Sciatic nerve (tissue), 2 donors: ENCODE measurements at places on chromosomes 11 and 22. TPM values are rescaled to one million over a fixed set of nuclear protein-coding genes. Genes with fewer than 3 reads are reported as not detected.

DNA sequence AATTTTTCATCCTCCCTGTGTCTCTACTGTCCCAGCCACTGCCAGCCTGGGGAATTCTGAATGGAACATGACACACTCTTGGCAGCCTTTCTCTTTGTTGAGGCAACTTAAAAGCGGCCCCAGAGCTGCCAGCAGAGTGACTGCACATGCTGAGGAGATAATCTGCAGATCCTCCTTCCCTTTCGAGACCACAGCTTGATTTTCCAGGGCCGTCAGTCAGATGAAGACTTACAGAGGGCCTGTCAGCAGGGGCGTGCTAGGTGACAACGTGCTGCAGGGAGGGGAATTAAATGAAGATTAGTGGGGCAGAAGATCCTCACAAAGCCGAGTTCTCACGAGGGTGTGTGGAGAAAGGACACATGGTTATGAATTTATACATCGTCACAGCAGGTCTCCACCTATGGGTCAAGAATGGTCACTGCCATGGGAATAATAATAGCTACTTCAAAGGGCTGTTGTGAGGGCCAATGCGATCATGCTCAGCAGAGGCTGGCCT lies 193.5 kb upstream of the PITPNB start:
- DNase-seq, result no peak

DNA sequence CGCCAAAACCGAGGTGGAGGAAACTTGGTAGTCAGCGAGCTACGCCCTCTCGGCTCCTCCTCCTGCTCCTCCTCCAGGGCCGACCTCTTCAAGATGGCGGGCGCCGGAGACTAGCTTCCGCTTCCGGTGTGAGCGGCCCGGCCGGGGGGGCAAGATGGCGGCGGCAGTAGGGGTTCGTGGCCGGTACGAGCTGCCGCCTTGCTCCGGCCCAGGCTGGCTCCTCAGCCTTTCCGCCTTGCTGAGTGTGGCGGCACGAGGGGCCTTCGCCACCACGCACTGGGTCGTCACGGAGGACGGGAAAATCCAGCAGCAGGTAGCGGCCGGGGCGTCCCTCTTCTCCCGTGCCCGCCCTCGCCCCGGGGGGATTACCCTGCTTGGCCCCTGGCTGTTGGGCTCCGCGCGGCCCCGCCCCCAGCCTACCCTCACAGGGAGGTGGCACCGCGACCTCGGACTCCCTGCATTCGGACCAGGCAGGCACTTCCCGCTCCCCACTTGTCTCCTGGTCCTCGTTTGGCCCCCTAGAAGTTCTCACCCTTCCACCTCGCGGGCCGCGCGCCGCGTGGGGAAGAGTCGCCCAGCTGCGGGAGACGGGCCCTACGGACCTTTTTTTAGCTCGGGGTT lies at the start of gene TTC17:
TSS of gene TTC17 (plus strand) at position 120 of the 621 bp plus-strand sequence. CDS start at position 155, 35 bp downstream.
- DNase-seq, result peak; percentile 96

DNA sequence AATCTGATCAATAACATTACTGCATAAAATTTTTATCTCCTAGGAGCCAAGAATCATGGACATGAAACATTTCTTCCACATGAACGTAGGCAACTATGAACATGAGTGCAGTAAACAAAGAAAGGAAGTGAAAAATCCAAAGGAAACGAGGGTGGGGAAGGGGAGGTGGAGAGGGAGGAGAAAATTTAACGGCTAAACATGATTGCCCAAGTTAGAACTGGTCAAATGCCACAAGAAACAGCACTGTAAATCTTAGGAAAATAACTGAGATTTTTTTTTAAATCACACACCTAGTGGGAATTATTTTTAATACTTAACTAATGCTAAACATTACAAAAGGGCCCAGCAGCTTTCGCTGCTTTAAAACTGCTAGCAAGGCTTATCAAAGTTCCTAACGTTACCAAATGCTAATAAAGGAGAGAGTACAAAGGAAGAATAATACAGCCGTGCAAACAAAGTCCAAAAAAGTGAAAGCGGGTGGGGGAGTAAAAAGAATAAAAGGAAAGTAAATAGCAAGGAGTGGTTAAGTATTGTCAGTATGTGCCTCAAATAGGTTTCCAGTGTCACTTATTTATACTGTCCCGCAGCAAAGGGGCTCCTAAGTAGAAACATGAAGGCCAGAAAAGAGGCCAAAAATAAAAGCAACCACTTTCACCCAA lies 13.7 kb downstream of the NARS2 start:
- no peak for DNase-seq

GRCh38 chr11:5891216-5891800 lies 1.7 kb upstream of the OR52E5 start:
- no peak for DNase-seq

DNA sequence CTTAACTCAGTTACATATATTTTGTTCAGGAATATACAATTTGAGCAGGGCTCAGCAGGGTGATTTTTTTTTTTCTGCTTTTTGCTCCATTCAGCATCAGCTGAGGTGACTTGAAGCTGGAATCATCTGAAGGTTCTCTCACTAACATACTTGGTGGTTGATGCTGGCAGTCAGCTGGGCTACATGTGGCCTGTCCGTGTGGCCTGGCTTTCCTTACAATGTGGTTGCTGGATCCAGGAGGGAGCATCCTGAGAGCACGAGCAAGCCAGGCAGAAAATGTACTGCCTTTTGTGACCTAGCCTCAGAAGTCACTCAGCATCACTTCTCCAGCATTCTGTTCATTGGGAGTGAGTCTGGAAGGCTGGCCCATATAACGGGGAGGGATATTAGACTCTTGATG lies 151.6 kb upstream of the E2F8 start:
- DNase-seq, result no peak

DNA sequence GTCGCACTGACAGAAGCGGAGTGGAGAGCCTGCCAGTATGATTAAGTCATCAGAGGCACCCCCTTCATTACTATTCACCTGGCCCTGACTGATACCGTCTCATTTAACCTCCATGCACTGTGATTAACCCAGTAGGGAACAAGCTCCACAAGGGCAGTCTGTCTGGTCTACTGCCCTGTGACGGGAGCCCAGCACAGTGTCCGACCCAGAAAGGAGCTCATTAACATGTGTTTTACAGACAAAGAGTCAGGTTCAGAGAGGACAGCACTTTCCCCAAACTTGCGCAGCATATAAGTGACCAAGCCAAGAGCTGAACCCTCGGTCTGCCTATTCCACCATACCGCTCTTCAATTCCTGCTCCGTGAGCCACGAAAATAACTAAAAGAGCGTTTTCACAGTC lies 129.5 kb downstream of the RRAS2 start:
- no peak for DNase-seq

DNA sequence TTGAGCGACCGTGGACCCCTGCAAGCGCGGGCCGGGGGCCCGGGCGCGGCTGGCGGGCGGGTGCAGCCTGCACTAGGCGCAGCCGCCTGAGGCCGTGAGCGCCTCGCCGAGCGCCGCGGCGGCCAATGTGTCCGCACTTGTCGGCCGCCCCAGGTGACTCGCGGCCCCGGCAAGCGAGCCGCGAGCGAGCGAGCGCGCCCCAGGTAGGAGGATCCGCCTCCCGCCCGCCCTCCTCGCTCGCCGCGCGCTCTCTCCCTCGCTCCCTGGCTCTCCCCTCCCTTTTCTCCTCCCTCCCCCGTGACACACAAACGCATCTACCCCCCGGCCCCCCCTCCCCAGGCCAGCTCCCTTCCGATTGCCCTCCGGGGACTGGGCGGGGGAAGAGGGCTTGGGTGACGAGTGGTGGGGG lies at the start of gene WNT7B:
TSS of gene WNT7B (minus strand) at position 160 of the 409 bp plus-strand sequence. CDS start 408 bp downstream, outside the sequence.
- no peak for DNase-seq

GRCh38 chr22:17938484-17938924 lies 85.9 kb downstream of the MICAL3 start:
- DNase-seq, result peak; percentile 51

DNA sequence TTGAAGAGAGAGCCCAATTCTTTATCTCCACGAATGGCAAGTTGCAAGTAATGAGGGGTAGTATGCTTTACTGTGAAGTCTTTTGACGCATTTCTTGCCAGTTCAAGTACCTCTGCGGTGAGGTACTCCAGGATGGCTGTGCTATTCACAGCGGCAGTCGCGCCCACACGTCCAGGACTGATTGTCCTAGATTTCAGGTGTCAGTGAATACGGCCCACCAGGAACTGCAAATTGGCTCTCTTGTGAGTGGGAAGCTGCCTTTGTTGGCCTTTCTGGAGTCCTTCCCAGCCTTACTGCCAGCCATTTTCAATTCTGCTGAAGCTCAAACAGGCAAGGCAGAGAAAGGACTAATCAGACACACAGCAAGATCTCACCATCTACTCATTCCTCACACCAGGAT lies 8.5 kb downstream of the PPFIA1 start:
- no peak for DNase-seq

- no peak for DNase-seq
Measured at GRCh38 chr11:10634407-10634806, 59.1 kb downstream of the IRAG1 start.

DNA sequence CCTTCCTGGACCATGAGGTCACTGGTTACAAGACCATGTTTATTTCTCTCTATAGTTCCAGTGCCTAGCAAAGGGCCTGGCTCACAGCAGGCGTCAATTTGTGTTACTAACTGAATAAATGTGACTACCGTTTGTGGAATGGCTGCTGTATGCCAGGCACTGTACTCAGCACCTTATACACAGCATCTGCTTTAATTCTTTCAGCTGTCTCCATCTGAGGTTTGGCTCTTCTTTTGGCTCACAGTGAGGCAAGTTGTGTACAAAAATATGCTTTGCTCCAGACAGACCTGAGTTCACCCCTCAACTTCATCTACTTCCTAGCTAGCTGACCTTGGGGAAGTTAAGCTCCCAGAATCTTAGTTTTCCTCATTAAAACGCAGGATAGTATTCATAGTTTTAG lies 75.3 kb upstream of the PHOX2A start:
- no peak for DNase-seq

GRCh38 chr11:37788141-37788877 lies 1190.3 kb upstream of the RAG2 start:
- no peak for DNase-seq

DNA sequence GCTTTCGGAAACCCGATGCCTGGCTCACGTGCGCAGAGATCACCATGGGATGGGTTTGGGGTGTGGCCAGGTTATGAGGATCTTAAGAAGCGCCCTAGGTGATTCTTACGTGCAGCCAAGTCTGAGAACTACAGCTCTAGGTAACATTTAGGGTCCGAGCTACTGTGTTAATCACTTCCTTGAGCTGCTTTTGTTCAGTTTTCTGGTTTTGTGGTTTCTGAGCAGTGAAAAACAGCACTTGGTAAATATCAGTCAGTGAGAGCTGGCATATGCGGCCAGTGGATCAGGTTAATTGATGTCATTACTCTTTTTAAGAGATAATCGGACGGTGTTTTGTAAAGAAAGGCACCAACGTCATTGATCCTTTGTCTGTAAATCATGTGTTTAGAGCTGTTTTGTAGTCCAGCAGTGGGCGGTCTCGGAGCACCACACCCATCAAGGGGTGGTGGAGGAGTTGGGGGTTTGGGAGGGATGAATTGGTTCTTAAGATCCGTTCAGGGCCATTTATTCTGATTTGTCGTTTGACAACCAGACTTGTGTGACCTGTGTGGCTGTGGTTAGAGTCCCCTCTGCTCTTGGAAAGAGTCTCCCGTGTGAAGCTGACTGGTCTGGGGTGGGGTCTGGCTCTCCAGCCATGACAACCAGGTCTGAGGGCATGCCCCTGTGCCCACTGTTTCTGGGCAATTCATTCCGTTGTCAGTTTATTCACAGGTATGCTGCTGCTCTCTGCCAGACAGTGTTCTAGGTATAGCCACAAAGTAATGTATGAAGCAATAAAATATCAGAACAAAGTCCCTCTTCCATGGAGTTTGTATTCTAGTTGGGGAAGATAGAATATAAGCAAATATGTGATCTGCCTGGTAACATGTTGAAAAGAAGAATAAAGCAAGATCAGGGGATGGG lies 61.9 kb upstream of the SORL1-AS1 start:
- no peak for DNase-seq

DNA sequence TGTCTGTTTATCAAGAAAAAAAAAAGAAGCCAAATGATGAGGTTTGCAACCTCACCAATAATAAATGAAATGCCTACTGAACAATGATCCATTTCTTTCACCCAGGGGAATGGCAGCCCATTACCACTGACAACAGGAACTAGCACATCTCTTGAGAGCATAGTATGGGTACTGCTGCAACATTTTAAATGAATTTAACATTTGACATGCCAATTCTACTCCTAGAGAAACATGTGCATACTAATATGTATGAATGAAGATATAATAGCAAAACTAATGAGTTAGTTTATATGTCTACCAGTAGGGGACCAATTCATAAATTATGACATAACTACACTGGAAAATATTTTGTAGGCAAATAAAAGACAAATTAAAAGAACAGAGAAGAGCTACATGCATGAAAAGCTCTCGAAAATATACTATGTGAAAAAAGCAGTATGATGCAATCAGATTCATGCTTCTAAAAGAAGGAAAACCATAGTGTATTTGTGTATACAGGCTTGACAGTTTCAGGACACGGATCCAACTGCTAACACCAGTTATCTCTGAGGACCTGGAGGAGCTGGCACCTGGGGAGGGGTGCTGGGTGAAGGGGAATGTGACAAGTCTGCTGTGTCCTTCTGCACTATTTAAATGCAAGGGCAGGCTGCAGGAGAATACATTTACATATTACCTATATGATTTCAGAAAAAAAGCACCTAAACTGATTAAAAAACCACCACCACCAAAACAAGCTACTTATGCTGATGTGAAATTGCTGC lies 6.9 kb downstream of the SMCO4 start:
- DNase-seq, result no peak

GRCh38 chr11:131037873-131038272 lies 121.6 kb upstream of the SNX19 start:
- DNase-seq, result no peak

DNA sequence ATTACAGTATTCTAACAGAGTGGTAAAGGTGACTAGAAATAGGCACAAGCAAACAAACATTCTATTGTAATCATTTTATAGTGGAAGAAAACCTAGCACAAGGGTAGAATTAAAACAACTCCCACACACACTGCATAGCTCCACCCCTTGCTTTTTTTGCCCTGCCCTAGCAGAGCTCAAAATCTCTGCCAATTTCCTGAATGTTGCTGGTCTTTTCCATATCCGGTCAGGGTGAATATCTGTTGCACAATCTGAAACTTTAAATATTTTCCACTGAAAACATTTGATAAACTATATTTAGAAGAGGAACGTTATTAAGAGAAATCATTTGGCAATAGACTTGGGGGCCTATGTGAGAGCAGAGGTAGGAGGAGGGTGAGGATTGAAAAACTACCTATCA lies 2.7 kb downstream of the SPA17 start:
- DNase-seq, result no peak

The LRP5 gene
- 55.2 TPM for total RNA-seq

The P2RY6 gene
- 3.6 TPM for total RNA-seq

The PLA2G3 gene
- not detected for total RNA-seq

The MMP12 gene
- 0.22 TPM for total RNA-seq

The SCGB1D2 gene
- total RNA-seq, result not detected

The UBQLN3 gene
- 1.1 TPM for total RNA-seq

The SLN gene
- not detected for total RNA-seq

The PLA2G6 gene
- total RNA-seq, result 53.7 TPM

The ANO1 gene
- total RNA-seq, result 3.4 TPM

The RASGRP2 gene
- 39.7 TPM for total RNA-seq

The SAMM50 gene
- 28.0 TPM for total RNA-seq
